Stimulated activated CD4-positive, alpha-beta T cell treated with anti-CD3 and anti-CD28 coated beads, Interleukin-1b, Interleukin-23, amount 100 ng/mL, for 4 hours (primary cell): ENCODE measurements at places on chromosomes 13 and 19.

DNA sequence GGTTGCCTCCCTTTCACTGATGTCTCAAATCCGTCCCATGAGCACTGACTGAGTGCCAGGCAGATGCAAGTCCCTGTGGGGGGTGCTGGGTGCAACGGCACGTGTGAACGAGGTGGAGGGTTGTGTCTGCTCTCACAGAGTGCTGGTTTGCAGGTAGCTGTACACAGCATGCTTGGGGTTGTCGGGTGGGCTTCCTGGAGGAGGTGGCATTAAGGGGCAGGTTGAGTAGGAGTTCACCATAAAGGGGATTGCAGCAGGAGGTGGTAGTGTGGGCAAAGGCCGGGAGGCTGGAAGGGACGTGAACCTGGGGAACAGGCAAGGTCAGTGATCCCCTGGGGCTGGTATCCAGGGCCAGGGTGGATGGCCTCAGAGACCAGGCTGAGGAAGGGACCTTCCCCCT, 17.2 kb downstream of the COLGALT1 start:
- DNase-seq = no peak

DNA sequence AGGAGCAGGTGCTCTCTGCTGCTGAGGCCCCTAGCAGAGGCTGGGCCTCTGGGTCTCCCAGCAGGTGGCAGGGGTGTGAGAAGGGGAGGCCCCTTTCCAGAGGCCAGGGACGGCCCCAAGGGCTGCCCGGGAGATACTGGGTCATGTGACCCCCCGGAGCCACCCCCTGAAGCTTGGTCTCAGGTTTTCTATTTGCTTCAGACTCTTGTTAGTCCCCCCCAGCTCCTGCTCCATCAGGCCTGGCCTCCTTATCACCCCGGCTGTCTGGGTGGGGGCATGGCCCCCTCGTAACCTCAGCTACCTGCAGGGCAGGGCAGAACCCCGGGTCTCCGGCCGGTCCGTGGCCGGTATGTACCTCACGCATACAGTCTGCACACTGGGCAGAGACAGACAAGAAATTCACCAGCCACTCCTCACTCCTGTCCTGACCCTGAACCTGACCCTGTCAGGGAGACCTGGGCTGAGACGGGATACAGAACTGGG, 13.2 kb upstream of the TCF3 start:
- no peak for DNase-seq

GRCh38 chr19:35293363-35293739, 1.4 kb downstream of the MAG start:
- no peak for DNase-seq

DNA sequence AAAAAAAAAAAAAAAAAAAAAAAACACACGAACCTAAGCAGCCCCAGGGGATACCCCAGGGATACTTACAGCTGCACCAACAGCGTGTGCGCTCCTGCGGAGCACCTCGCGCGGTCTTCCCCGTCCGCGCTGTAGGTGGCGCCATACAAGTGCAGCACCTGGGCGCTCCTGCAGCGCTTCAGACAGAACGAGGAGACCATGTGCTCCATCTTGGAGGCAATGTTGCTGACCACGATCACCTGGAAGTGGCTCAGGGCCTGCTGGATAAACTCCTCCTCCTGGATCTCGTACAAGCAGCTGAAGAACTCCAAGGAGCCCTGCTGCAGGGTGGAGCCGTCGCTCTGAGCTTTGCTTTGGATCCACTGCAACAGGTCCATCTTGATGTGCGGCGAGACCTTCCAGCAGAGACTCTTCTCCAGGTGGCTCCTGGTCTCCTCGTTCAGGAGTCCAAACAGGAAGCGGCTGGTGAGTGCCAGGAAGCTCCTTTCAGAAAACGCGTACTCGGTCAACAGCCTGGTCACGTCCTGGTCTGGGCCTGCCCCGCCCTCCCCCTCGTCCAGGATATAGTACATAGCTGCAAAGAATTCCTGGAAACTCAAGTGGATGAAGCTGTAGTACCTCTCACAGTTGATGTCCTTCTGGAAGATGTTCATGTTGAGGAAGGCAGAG, 14.5 kb downstream of the NLRP12 start:
- no peak for DNase-seq

GRCh38 chr13:23899555-23899954, 2.3 kb upstream of the C1QTNF9B start:
- DNase-seq = no peak

GRCh38 chr13:102960959-102961358, 105.3 kb downstream of the SLC10A2 start:
- no peak for DNase-seq

DNA sequence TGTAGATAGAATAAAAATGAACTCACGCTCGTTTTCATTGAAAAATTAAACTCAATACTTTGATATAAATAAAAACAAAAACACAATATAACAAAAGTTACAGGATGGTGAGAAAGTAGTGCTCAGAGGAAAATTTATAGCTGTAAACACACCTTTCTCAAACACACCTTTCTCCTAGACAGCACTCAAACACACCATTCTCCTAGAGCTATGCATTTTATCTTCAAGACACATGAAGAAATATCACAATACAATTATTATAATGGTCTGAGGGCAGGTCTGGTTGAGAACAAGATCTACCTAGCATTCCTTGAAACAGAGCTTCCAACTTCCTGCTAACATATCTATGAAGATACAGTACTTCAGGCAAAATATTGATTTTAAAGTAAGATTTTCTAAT, 183.4 kb upstream of the NBEA start:
- DNase-seq = no peak

DNA sequence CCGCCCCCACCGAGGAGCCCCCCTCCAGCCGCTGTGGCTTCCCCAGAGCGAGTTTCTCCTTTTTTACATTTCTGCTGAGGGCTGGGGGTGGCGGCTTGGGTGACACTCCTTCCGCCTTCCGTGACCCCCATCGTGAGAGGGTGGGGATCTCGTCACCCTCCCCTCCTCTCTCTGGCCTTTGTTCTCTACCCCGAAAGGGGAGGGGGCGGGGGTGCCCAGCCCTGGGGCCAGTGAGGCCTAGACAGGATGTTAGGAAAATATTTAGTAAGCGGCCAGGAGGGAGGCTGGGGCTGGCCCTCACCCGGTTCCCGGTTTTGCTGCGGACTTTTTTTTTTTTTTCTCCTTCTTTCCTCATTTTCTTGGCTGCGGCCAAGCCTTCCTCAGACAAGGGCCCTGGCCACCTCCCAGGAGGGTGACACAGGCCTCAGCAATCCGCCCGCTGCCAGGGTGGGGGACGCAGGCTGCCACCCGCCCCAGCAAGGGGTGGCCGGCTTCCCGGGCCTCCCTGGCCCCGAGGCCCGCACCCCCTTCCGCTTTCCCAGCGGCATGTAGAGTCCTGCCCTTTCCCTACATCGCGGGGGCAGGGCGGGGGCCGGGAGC, 3.9 kb downstream of the MIDN start:
- DNase-seq = no peak

- DNase-seq = no peak
These were observed 12.8 kb upstream of the SELENOW start for GRCh38 chr19:47765523-47766358.

GRCh38 chr19:54133312-54133956, 4.1 kb upstream of the CNOT3 start:
- DNase-seq = no peak

DNA sequence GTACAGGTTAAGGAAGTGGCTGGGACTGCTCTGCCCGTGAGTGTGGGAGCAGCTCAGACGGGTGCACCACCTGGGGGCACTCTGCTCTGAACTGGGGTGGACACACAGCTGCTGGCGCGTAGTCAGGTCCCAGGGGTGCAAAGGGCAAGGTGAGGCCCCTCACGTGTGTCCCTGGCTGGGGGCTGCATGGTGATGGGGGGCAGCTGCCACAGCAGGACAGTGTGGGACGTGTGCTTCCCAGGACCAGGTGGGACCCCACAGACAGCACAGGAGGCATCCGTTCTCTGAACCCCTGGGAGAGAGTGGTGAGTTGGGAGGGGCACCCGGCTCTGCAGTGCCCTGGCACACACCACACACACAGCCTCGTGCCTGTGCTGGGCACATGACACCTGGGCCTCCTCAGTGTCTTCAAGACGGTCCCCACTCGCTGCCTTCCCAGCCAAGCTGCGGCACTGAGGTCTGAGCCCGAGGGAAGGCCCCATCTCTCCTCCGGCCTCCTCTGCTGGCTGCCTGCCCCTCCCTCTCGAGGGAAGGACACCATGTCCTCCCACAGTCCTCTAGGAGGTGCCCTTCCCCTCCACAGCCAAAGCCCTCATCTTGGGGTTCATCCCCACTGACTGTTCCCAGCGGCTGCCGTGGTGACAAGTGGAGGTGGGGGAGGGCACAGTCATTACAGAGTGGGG, 24.7 kb downstream of the CILP2 start:
- no peak for DNase-seq

GRCh38 chr19:56348289-56348877, 33.7 kb upstream of the ZSCAN5A start:
- DNase-seq = no peak

DNA sequence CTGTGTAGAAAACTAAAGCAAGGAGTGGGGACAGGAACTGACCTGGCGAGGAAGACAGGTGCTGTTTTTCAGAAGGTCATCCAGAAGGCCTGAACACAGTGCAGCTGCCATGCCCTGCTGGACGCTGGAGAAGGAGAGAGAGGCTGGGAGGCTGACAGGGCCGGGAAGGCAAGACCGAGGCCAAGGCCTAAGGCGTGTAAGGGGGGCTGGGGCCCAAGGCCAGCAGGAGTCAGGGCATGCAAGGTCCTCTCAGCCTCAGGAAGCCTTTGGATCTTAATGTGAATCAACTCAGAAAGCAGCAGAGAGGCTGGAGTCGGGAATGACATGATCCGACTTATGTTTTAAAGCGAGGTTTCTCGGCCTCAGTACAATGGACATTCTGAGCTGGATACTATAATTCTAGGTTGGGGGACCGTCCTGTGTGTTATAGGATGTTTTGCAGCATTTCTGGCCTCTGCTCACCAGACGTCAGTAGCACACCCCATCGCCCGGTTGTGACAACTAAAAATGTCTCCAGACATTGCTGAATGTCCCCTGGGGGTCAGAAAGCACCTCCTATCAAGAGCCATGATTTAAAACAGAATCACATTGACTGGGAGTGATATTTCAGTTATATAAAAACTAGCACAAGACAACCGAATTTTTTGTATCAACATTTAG, 530.4 kb downstream of the MYO16 start:
- no peak for DNase-seq

GRCh38 chr13:42804244-42804874, 23.0 kb downstream of the FAM216B start:
- DNase-seq = no peak

GRCh38 chr13:97235549-97236231, 13.6 kb downstream of the MBNL2 start:
- no peak for DNase-seq

DNA sequence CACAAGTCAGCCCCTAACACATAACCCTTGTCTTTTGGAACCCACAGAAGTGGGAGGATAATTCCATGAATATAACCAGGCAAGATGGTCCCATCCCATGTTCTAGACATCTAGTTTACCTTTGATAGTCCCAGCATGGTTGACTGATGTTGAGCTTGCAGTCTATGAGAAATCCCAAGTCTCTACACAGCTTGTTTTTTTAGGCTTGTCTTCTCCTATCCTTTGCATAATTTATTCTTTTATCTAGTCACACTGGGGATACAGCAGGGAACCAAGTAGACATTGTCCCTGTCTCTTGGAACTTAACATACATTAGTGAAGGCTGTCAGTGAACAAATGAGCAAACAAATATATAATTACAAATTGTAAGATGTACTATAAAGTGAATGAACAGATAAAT, 19.6 kb upstream of the FRY start:
- no peak for DNase-seq

- no peak for DNase-seq
These were observed 415.9 kb downstream of the FGF9 start for GRCh38 chr13:22086597-22087330.

- no peak for DNase-seq
These were observed 1.1 kb downstream of the RYR1 start for GRCh38 chr19:38434549-38435051.

DNA sequence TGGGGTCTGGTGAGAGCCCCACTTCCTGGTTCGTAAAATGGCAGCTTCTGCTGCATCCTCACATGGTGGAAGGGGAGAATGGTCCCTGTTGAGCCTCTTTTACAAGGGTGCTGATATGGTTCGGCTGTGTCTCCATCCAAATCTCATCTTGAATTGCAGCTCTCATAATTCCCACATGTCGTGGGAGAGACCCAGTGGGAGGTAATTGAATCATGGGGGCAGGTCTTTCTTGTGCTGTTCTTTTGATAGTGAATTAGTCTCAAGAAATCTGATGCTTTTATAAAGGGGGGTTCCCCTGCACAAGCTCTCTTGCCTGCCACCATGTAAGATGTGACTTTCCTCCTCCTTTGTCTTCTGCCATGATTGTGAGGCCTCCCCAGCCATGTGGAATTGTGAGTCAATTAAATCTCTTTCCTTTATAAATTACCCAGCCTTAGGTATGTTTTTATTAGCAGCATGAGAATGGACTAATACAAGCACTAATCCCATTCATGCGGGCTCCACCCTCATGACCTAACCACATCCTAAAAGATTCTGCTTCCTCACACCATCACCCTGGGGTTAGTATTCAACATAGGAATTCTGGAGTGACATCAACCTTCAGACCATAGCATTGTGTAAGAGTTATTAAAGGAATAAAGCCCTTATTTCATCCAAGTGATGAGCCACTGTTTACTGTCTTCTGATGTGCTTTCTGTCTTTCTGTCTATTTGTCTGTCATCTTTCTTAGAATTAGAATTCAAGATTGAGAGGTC, 159.0 kb upstream of the IRS2 start:
- no peak for DNase-seq

- no peak for DNase-seq
These were observed 848 bp upstream of the CEBPA start for GRCh38 chr19:33302974-33303790.

DNA sequence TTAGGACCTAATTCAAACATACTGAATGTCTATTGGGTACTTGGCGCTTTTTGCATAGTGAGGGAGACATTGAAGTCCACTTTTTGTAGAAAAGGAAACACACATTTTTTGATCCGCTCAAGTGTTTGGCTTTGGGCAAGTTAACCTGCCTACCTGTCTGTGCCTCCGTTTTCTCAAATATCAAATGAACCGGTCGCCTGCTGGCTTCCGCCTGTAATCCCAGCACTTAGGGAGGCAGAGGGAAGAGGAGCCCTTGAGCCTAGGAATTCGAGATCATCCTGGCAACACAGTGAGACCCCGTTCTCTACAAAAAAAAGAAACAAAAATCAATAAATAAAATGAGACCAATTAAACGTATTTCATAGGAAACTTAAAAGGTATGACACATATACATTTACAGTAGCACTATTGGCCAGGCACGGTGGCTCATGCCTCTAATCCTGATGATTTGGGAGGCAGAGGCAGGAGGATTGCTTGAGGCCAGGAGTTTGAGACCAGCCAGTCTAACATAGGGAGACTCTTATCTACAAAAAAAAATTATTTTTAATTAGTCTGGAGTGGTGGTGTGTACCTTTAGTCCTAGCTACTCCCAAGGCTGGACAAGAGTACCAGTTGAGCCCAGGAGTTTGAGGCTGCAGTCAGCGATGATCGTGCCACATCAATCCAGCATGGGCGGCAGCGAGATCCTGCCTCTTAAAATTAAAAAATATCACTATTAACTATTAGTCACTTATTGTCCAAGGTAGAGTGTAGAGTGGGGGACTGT, 1.3 kb downstream of the RAD23A start:
- DNase-seq = no peak

- no peak for DNase-seq
These were observed 23.0 kb downstream of the DPP9 start for GRCh38 chr19:4700693-4700970.
